ENCODE measurements at places on chromosomes 2 and 18. TPM values are rescaled to one million over a fixed set of nuclear protein-coding genes. Genes with fewer than 3 reads are reported as not detected.

GRCh38 chr2:216243026-216243425 lies 129.3 kb downstream of the MARCHF4 start:
- no peak for DNase-seq

- DNase-seq: no peak
Measured at GRCh38 chr2:84451579-84451978, 7.5 kb downstream of the SUCLG1 start.

DNA sequence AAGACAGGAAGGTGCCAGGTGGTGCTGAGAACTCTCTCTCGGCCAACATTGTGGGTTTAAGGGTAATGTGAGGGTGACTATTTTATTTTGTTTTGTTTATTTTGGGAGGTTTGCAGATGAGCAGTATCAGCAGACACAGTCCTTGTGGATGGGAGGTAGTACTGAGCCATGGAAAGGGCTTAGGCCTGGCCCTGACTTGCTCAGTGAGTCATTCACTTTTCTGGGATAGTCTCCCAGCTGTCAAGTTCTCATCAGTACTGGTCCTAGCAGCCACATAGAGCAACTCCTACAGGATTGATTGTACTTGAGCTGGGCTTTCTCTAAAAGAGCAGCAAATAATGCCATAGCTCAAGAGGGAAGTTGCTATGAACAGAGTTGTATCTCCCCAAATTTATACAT lies 175.2 kb downstream of the LOXHD1 start:
- no peak for DNase-seq

The CNNM3 gene
- 18.1 TPM for polyA plus RNA-seq

The CCBE1 gene
- polyA plus RNA-seq: 2.4 TPM

- no peak for DNase-seq
Measured at GRCh38 chr2:3035385-3036050, 342.1 kb downstream of the EIPR1 start.
